Diencephalon (tissue), 1 donor: ENCODE measurements at places on chromosomes 4 and X. TPM values are rescaled to one million over a fixed set of nuclear protein-coding genes. Genes with fewer than 3 reads are reported as not detected.

Gene UTP3
- total RNA-seq: 18.0 TPM

Gene LGI2
- 12.5 TPM for total RNA-seq

Gene SPRY1
- 13.8 TPM for total RNA-seq

Gene ZIC3
- 9.5 TPM for total RNA-seq

Gene NLGN4X
- total RNA-seq: 71.3 TPM

Gene TEX13B
- not detected for total RNA-seq

Gene CTAG1A
- not detected for total RNA-seq

Gene MAGEB2
- not detected for total RNA-seq

Gene SCML1
- 6.0 TPM for total RNA-seq

Gene NPFFR2
- 1.6 TPM for total RNA-seq

Gene ADGRG4
- total RNA-seq: not detected

Gene NDST3
- 30.2 TPM for total RNA-seq

Gene MAGED4B
- total RNA-seq: 112 TPM

Gene GLOD5
- total RNA-seq: not detected

Gene MAGEA8
- total RNA-seq: not detected

Gene MSX1
- 2.1 TPM for total RNA-seq

Gene ARHGAP24
- 15.0 TPM for total RNA-seq

Gene OPN1LW
- not detected for total RNA-seq

Gene FUNDC1
- total RNA-seq: 19.1 TPM

Gene SYN1
- 36.7 TPM for total RNA-seq

Gene THOC2
- total RNA-seq: 75.2 TPM

Gene ATOH1
- total RNA-seq: not detected

Gene NOX1
- total RNA-seq: not detected

Gene KLHL13
- 209 TPM for total RNA-seq

Gene AIMP1
- 30.2 TPM for total RNA-seq

Gene HS3ST1
- total RNA-seq: 7.4 TPM

Gene GYG2
- total RNA-seq: 17.8 TPM

Gene LDOC1
- total RNA-seq: 13.1 TPM

Gene CLCN4
- 76.6 TPM for total RNA-seq

Gene DGKK
- total RNA-seq: 6.2 TPM

Gene IDS
- total RNA-seq: 176 TPM

Gene PASD1
- not detected for total RNA-seq

Gene HGFAC
- 1.2 TPM for total RNA-seq

Gene UGT2B7
- total RNA-seq: not detected

Gene HS6ST2
- total RNA-seq: 37.8 TPM

Gene CFAP47
- 45.4 TPM for total RNA-seq

Gene SSX2B
- total RNA-seq: not detected

Gene ACSL1
- 34.1 TPM for total RNA-seq

Gene KCND1
- total RNA-seq: 4.2 TPM

Gene MAGEB10
- total RNA-seq: not detected

Gene SGMS2
- 6.0 TPM for total RNA-seq

Gene ADH1A
- not detected for total RNA-seq

Gene NAP1L2
- total RNA-seq: 65.3 TPM

Gene IL2
- not detected for total RNA-seq
